ENCODE measurements at places on chromosomes 1 and 21.

DNA sequence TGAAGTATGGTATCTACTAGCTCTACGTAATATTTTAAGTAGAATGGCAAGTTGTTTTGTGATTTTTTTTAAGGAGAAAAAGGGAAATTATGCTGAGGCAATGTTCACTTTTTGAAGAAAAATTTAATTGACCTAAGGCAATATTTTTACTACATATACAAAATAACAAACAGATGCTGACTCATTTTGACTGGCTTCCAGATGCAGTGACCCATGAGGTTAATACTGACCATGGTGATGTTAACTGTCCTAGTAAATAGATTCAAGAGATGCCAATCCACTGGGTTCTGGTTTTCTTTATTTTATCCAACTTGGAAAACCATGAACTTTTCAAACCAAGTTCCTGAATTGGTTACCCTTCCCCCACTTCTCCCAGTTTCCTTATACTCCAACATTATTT lies 154.9 kb downstream of the CRB1 start:
- DNase-seq, result no peak

DNA sequence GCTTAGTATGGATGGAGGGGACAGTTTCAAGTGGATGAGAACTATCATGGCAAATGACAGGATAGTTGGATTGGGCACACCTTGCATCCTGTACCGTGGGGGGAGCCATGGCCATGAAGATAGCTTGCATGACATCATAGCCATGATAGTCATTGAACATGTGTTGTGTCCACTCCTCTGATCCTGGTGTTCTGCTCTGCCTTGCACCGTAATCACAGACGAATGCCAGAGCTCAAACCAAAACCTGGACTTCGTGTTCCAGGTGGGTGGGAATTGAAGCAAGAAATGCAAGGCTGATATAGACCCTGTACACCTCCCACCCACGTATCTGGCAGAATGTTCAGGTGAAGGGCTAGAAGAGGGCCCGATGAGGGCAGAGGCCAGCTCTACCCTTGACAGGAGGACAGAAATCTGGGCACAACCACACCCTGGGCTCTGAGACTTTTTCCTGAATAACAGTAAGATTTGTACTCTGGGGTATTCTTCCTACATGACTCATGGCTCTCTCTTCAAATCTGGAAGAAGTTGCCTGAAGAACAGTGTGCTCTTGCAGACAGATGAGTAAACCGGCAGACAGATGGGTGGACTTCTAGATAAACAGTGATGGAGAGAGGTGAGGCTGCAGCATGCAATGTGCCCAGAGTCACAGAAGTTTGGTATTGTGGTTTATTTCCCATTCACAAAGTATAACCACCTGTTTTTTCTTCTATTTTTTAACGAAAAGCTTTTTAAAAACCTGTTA lies 45.0 kb downstream of the KCNJ6 start:
- DNase-seq, result no peak

DNA sequence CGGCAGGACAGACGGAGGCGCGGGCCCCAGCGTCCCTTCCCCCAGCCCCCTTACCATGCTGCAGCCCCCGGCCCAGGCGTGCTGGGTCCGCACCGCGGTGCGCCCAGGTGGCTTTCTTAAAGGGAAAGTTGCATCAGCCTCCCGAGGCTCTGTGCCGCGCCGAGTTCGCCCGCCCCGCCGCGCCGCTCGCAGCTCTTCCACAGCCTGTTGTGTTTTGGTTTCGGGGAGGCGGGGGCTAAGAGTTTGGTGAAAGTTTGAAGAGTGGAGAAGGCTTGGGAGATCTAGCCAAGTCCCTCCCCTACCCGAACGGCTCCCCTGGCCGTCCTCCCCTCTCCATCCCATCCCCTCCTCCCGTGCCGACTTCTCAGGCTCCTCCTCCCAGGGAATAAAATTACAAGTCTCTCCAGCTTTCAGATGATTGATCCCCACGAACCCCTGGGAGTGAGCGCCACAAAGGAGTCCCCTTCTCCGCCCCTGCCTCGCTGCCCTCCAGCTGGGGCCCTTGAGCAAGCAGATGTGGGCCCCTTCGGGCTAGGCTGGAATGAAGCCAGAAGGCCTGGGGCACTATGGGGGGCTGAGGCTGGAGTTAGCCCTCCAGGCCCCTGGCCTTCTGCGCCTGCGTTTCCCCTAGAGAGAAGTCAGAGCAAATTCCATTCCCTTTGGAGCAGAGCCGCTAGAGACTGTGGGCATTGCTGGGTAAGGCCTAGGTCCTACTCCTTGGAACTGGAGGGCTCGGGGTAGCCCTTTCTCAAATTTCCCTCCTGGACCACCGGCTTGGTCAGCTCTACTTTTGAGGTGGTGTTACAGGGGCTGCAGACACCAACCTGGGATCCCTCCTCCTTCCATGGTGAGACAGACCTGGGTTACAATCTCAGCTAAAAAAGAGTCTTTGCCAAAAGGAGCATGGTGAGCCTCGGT lies at the start of gene SLC6A9:
Gene SLC6A9 (minus strand): TSS at position 211 of the 918 bp plus-strand sequence. CDS start 7,185 bp downstream, outside the sequence.
- peak; percentile 43 for DNase-seq

GRCh38 chr21:38531591-38531990 lies 33.3 kb upstream of the ERG start:
- DNase-seq, result no peak

DNA sequence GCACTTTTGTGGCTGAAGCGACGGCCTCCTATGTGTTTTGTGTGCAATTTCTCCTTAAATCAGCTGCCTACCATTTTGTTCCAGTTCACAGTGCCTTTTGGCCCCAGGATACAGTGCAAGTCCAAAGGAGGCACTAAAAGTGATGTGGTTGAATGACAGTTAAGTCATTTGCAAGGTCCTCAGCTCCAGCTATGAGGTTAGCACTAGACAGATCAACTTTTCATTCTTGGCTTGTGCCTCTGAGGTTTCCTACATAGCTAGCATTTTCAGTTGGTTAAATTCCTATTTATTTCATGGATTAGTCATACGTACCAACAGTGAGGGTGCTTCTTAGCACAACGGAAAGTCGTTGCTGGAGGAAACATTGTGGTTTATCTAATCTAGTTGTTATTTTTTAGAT lies 59.3 kb upstream of the NTPCR start:
- no peak for DNase-seq

- no peak for DNase-seq
These were observed 66.7 kb downstream of the RGL1 start for GRCh38 chr1:183871601-183872000.

DNA sequence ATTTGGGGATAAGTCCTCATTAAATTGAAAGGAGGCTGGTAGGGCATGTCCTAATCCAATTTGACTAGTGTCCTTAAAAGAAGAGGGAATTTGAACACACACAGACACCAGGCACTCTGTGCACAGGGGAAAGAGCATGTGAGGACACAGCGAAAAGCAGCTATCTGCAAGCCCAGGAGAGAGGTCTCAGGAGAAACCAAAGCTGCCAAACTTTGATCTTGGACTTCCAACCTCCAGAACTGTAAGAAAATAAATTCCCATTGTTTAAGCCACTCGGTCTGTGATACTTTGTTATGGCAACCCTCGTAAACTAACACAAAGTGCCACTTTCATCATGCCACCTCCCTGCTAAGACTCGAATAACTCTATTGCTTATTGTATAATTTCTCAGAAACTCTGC lies 13.8 kb downstream of the PLA2G4A start:
- no peak for DNase-seq

DNA sequence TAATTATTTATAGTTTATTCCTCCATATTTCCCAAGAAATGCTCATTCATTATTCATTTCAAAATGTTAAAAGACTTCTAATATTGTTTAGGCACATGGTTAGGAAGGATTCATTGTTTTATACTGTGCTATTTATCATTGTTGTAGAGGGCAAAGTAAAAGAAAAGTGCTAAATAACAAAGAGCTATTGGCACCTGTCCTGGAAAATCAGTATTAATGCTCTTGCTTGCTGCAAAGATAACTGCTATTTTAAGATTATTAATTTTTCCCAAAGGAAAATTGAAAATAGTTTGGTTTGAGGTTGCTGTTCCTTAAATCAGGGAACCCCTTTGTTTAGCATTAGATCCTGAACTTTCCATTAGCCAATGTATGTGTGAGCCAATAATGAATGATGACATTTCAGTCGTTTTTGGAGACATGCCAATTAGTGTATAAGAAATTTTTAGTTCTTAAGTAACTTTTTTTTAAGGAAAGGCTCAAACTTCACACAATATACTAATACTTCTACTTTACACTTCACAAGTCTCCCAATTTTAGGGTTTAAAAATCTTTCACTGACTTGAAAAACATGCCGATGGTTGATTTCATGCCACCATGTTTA lies 39.9 kb downstream of the EPB41 start:
- DNase-seq, result no peak

- peak; percentile 20 for DNase-seq
These were observed 62.8 kb upstream of the PDE9A start for GRCh38 chr21:42590431-42591131.

DNA sequence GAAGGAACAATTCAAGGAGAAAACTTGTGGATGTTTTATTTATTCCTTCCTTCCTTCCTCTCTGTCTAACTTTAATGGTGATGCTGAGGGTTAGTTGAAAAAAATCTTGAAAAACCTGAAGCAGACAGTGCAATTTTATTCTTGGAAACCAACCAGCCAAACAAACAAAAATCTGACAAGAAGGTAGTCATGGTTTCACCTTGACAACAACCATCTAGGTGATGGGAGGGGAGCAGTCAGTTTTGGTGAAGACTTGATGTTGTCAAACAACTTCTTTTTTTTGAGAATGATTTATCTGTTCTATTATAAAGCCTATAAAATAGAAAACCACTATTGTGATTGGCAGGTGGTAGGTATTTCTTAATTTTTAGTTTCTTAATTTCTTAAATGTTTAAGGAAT lies 92.4 kb upstream of the GPR88 start:
- no peak for DNase-seq

DNA sequence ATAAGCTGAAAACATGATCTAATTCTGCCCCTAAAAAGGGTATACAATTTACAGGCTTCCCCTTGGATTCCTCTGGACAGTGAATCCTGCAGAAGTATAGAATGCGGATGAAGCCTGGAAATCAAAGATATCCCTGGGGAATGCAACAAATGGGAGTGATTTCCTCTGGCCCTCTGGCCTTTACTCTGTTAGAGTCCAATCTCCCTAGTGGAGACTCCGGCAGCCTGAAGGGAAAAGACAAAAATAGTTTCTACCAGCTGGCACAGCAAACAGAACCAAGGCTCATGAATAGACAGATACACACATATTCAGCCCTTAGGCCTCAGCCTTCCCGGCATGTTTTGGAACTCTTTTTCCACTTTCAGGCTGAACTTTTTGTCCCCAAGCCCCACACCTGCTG lies 3.9 kb upstream of the LRRC52 start:
- DNase-seq, result no peak

DNA sequence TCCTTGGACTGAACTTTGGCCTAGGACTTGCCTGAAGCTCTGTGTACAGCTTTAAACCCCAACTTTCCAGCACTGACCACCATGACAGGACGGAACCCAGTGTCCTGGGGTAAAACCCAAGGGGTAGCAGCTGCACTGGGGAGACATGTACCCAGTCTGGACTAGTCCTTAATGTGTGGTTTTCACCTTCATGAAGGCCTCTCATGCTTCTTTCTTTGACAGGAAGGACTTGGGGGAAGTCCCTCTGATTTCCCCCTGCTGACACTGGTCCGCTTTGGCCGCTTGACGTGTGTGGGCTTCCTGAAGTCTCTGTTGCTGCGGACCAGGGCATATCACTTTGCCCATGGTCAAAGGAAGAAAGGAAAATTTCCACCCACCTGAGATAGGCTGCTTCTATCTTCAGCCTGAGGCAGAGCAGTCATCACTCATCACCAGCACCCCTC lies 66.3 kb upstream of the PRDX6 start:
- no peak for DNase-seq

- DNase-seq, result no peak
These were observed 16.1 kb downstream of the C1orf141 start for GRCh38 chr1:67118646-67119045.

DNA sequence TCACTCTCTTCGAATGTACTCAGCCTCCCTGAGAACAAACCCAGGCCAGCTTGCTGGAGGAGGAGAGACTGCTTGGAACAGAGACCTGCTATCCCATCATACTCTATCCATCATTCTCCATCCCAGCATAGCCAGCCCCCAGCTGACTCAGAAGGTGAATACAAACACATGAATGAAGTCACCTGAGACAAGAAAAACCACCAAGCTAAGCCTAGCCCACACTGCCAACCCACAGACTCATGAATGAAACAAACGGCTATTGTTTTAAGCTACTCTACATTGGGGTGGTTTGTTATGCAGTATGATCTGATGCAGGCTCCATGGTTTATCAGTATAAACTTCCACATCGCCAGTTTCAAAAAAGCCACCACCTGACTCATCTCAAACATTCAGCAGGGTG lies 395.6 kb downstream of the SETD4 start:
- no peak for DNase-seq

GRCh38 chr1:82517586-82517985 lies 716.9 kb downstream of the ADGRL2 start:
- no peak for DNase-seq
